ENCODE measurements at places on chromosomes 4 and X.

DNA sequence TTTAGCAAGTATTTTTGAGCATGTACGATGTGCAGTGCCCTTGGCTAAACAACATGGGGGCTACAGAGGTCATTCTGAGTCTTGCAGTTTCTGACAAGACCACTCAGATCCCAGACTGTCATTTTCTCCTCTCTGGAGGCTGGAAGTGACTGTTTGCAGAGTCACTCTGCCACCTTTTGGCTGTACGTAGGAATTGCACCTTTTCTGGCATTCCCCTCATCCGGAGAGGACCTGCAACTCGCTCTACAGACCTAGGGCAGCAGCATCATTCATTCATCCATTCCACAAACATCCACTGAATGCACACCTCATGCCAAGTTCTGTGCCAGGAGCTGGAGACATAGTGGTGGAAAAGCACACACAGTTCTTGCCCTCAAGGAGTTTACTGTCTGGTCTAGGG is 160.4 kb upstream of the GPR101 start:
- no peak for DNase-seq

DNA sequence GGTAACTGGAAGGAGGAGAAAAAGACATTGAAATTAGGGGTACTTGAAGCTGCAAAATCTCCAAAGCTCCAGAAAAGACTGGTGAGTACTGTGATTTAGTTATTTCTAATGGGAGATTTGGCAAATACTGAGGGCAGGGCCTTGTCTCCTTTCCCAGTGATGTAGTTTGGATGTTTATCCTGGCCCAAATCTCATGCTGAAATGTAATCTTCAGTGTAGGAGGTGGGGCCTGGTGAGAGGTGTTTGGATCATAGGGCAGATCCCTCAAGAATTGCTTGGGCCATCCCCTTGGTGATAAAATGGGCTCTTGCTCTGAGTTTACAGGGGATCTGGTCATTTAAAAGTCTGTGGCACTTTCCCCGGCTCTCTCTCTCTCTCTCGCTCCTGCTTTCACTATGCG is 33.1 kb upstream of the GK start:
- DNase-seq = no peak

DNA sequence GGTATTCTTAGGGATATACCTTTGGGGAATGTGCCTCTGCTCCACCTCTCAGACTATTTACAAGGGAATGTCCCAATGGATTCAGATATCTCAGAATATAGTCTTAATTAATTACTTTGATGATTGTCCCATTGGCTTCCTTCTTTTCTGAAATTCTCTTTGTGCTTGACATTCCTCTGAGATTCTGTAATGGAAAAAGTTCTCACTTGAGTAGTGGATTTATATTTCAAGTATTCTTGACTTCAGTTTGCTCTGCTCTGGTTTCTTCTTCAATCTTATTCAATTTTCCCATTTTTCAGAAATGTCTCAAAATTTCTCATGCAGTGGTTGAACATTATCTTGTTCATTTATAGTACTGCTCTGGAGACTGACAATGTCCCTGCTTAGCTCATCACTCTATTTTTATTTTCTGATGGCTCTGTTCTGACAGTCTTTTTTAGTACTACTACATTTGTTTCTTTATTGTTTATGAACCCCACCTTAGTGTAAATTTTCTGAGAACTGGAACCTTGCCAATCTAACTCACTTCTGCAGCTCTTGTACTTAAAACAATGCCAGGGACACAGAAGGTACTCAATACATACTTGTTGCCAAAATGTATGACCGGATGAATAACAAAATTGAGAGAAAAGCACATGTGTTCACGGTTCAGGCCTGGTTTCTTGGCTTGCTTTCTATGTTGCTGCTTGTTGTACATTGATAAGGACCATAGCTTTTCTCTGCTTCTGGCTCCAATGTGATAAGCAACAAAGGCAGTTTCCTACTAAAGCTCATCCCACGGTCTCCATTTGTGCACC is 471.7 kb downstream of the GASK1B start:
- DNase-seq = no peak

DNA sequence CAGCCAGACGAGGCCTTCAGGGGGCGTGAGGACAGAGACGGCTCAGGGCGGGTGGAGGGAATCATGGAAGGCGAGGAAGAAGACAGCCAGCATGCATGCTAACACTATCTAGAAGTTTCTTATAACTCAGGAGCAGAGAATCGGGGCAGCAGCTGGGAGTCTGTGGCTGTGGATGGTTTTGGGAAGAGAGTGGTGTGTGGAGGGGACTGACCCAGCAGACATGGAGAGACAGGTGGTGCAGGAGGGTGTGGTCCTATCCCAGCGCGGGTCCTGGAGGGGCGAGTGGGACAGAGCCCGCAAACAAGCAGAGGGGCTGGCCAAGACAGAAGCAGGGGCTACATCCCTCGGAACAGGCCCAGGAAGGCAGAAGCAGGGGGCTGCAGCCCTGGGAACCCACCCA is 192.1 kb downstream of the AFAP1 start:
- no peak for DNase-seq

GRCh38 chr4:13921805-13922204 is 294.3 kb upstream of the BOD1L1 start:
- no peak for DNase-seq

DNA sequence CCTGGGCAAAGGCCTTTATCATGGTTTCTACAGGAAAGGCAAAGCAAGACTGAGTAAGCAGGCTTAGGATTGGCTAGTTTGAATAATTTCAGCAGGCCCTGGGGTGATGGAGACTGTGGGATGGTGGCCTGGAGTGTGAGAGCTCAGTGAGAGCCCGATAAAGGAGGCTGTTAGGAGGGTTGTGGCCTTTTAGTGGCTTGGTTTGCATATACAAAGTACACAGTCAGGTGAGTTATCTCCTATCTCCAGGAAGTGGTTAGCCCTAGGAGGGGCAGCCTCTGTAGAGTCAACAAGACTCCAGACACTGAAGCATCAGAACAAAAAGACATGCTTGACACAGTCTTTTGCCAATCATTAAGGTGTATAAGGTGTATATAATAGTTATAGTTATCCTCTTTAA is 157.2 kb downstream of the CFAP299 start:
- DNase-seq = peak; percentile 49

Data from ureter (tissue), 1 donor.